ENCODE measurements at places on chromosomes 12 and 14.

DNA sequence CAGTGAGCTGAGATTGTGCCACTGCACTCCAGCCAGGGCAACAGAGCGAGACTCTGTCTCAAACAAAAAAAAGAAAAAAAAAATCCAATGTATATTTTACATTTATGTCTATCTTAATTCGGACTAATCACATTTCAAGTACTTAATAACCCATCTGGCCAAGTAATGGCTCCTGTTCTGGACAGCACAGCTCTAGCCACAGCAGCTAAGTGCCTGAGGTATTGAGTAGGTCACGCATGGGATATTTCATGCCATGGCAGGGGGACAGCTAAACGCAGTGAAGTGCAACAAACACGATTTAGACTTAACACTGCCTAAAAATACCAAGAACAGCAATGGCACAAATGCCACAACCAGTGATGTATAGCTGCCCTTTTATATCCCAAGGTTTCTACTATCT lies 8.0 kb downstream of the BAZ1A start:
- DNase-seq, result no peak

- DNase-seq, result no peak
Observed at GRCh38 chr14:68676511-68676943, 116.3 kb downstream of the ZFP36L1 start.

- DNase-seq, result no peak
Observed at GRCh38 chr14:24207104-24207551, 1.6 kb downstream of the TSSK4 start.

GRCh38 chr12:83537428-83538053 lies 850.8 kb downstream of the TMTC2 start:
- DNase-seq, result no peak

GRCh38 chr14:40213701-40214100 lies 781.5 kb upstream of the FBXO33 start:
- DNase-seq, result no peak

GRCh38 chr12:116012757-116013156 lies 264.7 kb downstream of the MED13L start:
- no peak for DNase-seq

All from stimulated activated CD8-positive, alpha-beta memory T cell treated with anti-CD3 and anti-CD28 coated beads, Interleukin-4, amount 100 ng/mL, for 24 hours (primary cell).